ENCODE measurements at places on chromosomes 16 and 17.
A peak's percentile ranks its signal among the peaks of the same experiment; 100 is the strongest.

DNA sequence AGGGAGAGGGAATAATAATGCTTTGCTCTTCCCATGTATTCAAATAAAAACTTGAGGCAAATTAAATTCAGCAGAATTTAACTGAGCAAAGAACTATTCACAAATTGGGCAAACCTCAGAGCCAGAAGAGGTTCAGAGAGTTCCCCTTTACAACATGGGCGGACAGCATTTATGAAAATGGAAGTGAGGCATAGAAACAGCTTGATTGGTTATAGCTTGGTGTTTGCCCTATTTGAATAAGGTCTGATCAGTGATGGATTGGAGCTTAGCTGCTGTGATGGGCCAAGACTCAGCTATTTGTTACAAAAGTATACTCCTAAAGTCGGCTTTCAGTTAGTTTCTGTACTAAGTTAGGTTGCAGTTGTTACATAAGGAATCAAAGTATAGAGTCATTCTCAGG lies 63.0 kb downstream of the TMEM100 start:
- DNase-seq = no peak

- no peak for DNase-seq
Observed at GRCh38 chr16:21628121-21628726, 24.2 kb downstream of the IGSF6 start.

DNA sequence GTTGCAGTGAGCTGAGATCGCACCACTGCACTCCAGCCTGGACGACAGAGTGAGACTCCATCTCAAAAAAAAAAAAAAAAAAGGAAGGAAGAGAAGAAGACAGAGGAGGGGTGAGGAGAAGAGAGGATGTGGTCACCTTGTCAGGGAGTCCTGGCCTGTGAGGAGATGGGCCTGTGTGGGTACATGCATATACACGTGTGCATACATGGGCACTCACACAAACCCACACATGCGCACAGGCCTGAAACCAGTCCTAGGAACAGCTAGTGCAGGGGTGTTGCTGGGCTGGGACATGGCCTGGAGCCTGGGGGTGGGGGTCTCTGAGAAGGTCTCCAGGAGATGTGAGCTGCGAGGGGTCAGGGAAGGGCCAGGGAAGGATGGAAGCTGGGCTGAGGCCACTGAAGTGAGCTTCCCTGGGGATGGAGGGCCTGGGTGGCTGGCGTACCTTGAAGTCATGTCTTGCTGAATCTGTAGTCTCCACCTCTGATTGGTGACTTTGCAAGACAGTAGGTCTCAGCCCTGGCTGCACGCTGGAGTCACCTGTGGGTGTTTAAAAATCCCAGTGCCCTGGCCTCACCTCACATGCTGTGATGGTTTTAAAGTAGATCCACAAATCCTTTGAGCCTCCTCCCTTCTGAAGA lies 72.4 kb downstream of the MRM1 start:
- no peak for DNase-seq

- DNase-seq = no peak
Observed at GRCh38 chr17:27888067-27888466, 5.1 kb downstream of the LYRM9 start.

DNA sequence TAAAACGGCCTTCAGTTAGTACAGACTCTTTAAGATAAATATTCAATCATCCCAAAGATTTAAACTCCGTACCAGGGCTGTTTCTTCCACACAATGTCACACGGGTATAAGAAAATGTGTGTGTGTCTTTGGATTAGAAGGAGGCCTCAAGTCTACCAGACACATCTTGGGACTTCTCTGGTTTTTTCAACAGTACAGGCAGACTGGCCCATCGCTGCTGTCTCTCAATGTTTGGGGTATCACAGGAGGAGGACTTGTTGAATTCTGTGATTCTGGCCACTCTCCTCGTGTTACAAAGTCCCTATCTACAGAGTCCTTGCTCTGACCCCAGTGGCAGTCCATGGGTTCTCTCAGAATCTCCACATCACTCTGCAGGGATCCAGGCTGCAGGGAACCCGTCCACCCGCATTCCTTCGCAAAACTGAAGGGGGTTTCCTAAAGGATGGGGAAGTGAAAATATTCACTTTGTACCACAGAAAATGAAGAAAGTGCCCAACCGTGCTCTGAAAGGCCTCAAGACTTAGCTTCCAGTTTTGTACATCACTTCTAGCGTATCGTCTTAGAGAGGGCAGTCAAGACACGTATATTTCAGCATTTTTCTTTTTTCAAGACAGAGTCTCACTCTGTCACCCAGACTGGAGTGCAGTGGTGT lies 373.2 kb downstream of the NPIPA8 start:
- DNase-seq = no peak

GRCh38 chr17:63954402-63955063 lies 18.2 kb downstream of the SCN4A start:
- peak; percentile 60 for DNase-seq

DNA sequence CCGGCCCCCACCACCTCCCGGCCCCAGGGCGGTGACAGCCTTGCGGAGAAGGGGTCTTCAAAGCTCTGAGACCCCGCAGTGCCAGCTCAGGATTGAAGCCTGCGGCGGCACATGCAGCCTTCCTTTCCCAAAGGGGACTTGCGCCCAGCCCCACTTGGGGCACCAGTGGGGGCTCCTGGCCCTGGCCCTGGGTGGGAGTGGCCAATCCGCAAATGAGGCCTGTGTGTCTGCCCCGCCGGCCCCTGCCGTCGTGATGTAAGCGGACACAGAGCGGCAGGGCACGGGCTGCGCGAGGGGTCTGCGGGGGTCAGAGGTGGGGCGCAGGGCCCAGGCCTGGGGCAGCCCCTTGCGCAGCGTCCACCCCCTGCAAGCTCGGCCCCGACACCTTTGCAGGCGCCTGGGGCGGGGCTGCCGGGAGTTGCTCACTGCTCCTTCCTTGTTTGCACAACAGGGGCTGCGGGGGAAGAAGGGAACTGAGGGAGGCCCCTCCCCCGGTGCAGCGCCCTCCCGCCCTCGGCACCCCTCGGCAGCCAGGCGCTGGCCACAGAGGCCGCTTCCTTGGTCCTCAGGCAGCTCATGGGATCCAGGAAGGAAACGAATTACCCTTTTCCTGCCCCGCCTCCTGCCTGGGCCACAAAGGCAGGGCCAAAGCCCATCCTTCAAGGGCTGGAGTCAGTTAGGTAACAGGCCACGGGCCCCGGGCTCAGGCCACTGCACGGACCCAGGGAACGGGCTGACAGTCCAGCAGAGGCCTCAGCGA lies 2.9 kb downstream of the SLC16A3 start:
- no peak for DNase-seq

GRCh38 chr17:66525338-66525737 lies 222.9 kb downstream of the PRKCA start:
- DNase-seq = no peak

GRCh38 chr17:20236578-20237227 lies 227.5 kb downstream of the SPECC1 start:
- no peak for DNase-seq

GRCh38 chr17:72691586-72691985 lies 400.9 kb downstream of the SLC39A11 start:
- DNase-seq = no peak

GRCh38 chr17:40180694-40181093 lies 3.4 kb downstream of the RAPGEFL1 start:
- DNase-seq = no peak

GRCh38 chr17:39742856-39743436 lies 5.2 kb downstream of the GRB7 start:
- DNase-seq = no peak

GRCh38 chr17:3981455-3981854 lies 17.2 kb upstream of the ATP2A3 start:
- DNase-seq = no peak

DNA sequence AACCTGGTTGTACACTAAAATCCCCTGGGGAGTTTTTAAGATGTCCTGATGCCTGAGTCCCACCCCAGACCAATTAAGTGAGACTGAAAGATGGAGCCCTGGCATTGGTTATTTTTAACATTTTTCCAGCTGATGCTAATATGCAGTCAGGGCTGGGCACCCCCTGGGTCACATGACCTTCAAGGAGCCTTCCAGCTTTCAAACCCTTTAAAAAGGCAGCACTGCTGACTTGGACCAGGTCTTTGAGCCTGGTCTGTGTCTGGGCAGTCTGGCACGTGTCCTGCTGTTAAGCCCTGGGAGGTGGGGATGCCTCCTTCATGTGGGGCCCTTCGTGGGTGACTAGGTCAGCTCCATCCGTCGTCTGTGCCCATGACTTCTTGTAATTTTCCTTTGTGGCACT lies 202.6 kb downstream of the CCDC182 start:
- no peak for DNase-seq

DNA sequence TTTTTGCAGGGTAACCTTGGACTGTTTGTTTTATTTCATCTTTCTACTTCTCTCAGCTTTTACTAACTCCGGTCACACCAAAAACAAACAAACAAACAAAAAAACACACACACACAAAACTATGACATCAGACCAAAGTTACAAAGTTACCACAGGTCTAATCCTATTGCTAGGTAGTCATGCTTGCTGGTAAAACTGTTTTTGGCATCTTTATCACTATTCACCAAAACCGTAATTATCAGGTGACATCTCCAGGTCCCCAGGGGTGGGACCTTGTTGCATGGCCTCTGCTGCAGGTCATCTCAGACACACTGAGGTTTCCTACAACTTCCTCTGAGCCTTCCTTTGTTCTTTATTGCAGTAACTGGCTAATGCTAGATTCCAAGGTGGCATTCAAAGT lies 162.3 kb downstream of the ABCA8 start:
- no peak for DNase-seq

- no peak for DNase-seq
Observed at GRCh38 chr16:13332713-13333255, 431.4 kb downstream of the SHISA9 start.

- DNase-seq = peak; percentile 75
Observed at GRCh38 chr17:8954339-8954738, 11.2 kb downstream of the PIK3R5 start.

GRCh38 chr16:85945424-85945751 lies 46.4 kb downstream of the IRF8 start:
- no peak for DNase-seq

DNA sequence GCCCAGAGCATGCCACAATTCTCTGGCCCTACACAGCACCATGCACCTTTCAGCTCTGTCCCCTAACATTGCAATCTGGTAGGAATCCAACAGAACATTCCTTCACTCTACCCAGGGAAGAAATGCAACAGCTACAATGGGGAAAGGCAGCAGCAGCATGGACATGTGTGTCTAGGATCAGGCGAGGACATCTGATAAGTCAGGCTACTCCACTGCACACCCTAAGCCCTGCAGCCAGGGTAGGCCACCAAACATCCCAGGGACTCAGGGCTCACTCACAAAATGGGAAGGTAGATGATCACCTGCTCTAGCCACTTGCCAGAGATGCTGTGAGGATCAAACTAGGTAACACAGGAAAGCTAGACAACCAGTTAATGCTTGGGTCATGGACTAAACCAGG lies 5.1 kb downstream of the RANBP10 start:
- DNase-seq = no peak

Data from activated T-cell treated with anti-CD3 and anti-CD28 coated beads, Interleukin-2, amount 50 U/mL, for 72 hours (primary cell).